Vagina (tissue), 2 donors: ENCODE measurements at places on chromosomes 12 and 14.

- peaks cover 4% of the 10 kb centered on the region for H3K36me3 ChIP-seq
- H3K4me3 ChIP-seq: no peak overlapping the region
- no peak for DNase-seq
- H3K4me1 ChIP-seq: no peaks in the 10 kb centered on the region
- no peaks in the 10 kb centered on the region for H3K27me3 ChIP-seq
Observed at GRCh38 chr14:72948481-72949138, 22.3 kb downstream of the DCAF4 start.

DNA sequence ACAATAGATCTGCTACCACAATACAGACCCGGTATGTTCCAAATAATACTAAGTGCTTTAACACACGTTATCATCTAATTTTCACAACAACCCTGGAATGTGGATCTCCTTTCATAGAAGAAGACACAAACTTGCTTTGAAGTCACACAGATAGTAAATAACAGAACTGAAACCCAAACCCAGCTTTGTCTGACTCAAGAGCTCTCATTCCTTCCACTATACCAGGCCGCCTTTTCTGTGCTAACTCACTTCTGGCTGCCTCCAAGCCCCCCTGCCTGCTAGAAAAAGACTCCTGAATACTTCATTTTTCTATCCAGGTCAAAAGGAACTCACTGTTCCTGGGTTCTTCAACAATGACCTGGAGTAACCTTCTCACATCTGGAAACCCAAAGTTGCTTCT lies 37.8 kb downstream of the PRPF40B start:
- H3K27ac ChIP-seq: no peak overlapping the region
- no peak for DNase-seq
- no peak overlapping the region for H3K4me3 ChIP-seq
- H3K27me3 ChIP-seq: no peaks in the 10 kb centered on the region

GRCh38 chr14:51317373-51317772 lies 77.3 kb downstream of the TMX1 start:
- H3K4me1 ChIP-seq: peaks cover 12% of the 10 kb centered on the region
- no peak overlapping the region for H3K4me3 ChIP-seq
- no peaks in the 10 kb centered on the region for H3K36me3 ChIP-seq
- no peaks in the 10 kb centered on the region for H3K27me3 ChIP-seq

- no peak overlapping the region for H3K27ac ChIP-seq
- H3K4me3 ChIP-seq: no peak overlapping the region
- no peak for DNase-seq
- H3K4me1 ChIP-seq: no peaks in the 10 kb centered on the region
- no peaks in the 10 kb centered on the region for H3K36me3 ChIP-seq
- H3K27me3 ChIP-seq: no peaks in the 10 kb centered on the region
Observed at GRCh38 chr12:93484315-93484981, 17.1 kb downstream of the MRPL42 start.

GRCh38 chr12:112275207-112275606 lies 107.0 kb downstream of the HECTD4 start:
- H3K36me3 ChIP-seq: peaks cover 22% of the 10 kb centered on the region
- no peak for DNase-seq
- no peak overlapping the region for H3K27ac ChIP-seq
- no peaks in the 10 kb centered on the region for H3K4me1 ChIP-seq

GRCh38 chr14:83828406-83828805 lies 1701.5 kb upstream of the FLRT2 start:
- H3K27me3 ChIP-seq: no peaks in the 10 kb centered on the region
- no peak for DNase-seq
- H3K4me1 ChIP-seq: no peaks in the 10 kb centered on the region
- H3K4me3 ChIP-seq: no peak overlapping the region

DNA sequence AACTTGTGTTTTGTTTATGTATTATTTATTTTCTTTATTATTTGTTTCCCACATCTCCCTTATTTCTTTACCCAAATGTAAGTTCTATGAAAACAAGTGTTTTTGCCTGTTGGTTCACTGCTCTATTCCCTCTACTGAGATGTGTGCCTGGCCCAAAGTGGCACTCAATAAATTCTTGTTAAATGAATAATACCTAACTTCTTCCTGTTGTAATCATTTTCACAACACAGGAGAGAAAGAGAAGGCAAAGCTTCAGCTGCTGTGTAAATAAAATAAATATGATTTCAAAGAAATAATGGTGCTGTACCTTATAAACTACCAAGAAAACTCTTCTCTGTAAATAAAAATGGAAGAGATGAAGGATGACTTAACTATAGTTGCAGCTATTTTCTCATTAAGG lies 116.2 kb downstream of the TRHDE start:
- no peak for DNase-seq
- no peak overlapping the region for H3K27ac ChIP-seq
- H3K36me3 ChIP-seq: no peaks in the 10 kb centered on the region
- no peaks in the 10 kb centered on the region for H3K4me1 ChIP-seq
- no peak overlapping the region for H3K4me3 ChIP-seq

DNA sequence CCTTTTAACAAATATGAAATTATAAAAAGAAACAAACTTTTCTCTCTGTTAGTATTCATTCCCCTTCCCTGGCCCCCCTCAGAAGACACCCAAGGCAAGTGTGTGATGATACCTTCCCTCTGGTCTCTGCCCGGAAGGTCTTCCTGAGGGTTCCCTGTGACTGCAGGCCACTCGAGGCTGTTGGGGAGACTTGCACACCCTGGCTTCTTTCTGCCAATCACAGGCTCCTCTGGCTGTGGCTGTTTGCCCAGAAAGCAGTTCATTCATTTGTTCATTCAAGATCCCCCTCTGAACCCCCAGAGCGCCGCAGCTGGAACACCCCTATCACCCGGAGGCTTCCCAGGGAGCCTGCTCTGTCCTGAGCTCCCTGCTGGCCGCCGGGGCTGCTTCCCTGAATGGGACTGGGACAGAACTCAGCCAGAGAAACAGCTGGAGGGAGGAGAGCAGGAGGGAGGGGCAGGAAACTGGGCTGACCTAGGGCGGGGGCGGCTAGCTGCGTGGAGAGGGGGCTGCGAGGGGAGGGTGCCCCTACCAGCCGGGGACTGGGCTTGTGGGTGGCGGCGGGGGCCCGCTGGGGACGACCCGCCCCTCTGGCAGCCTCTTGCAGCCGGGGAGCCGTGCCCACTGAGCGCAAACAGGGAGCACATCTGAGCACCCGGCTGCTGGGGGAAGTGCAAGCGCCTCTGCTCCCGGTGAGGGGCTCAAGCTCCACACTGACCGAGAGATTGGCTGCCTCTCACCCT lies at the start of gene CMKLR1:
TSS of gene CMKLR1 (minus strand) at position 397 of the 743 bp plus-strand sequence. CDS start 45,720 bp downstream, outside the sequence.
- no peaks in the 10 kb centered on the region for H3K36me3 ChIP-seq
- H3K4me3 ChIP-seq: peak within 1 kb of the TSS; percentile 26
- H3K27me3 ChIP-seq: no peaks in the 10 kb centered on the region
- H3K27ac ChIP-seq: peak within 1 kb of the TSS; percentile 13

GRCh38 chr12:57127101-57127725 lies 1.1 kb upstream of the LRP1 start:
- H3K27me3 ChIP-seq: no peaks in the 10 kb centered on the region
- H3K27ac ChIP-seq: peak overlapping the region; percentile 99
- DNase-seq: no peak
- H3K4me1 ChIP-seq: peaks cover 47% of the 10 kb centered on the region
- peak overlapping the region; percentile 90 for H3K4me3 ChIP-seq
- no peaks in the 10 kb centered on the region for H3K36me3 ChIP-seq

GRCh38 chr12:132071040-132071810 lies 72.9 kb downstream of the DDX51 start:
- no peak overlapping the region for H3K27ac ChIP-seq
- H3K4me3 ChIP-seq: no peak overlapping the region
- no peaks in the 10 kb centered on the region for H3K27me3 ChIP-seq
- H3K4me1 ChIP-seq: no peaks in the 10 kb centered on the region

DNA sequence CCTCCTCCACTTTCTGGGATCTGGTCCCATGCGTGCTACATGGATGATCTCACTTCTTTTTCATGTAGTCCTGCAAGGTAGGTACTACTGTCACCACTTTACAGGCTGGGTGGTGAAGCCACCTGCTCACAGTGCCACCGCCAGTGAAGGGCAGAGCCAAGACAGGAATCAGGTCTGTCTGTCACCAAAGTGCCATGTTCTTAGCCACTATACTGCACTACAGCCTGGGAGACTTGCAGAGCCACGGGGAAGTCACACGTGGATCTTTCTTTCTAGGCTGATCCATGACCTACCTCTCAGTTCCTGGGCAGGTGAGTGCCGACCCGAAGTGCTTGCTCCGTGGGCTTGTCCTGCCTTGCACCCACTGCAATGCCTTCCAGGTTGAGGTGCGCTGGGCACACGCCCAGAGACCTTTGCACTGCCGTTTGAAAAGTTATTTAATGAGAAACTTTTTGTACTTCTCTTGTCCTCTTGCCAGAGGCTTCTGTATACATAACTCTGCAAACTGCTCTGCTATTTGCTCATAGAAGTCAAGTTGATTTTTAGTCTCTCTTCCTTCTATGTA lies 19.7 kb upstream of the CLMN start:
- H3K4me1 ChIP-seq: no peaks in the 10 kb centered on the region
- H3K36me3 ChIP-seq: no peaks in the 10 kb centered on the region
- no peak overlapping the region for H3K4me3 ChIP-seq
- H3K27me3 ChIP-seq: no peaks in the 10 kb centered on the region
- no peak overlapping the region for H3K27ac ChIP-seq
- DNase-seq: no peak

DNA sequence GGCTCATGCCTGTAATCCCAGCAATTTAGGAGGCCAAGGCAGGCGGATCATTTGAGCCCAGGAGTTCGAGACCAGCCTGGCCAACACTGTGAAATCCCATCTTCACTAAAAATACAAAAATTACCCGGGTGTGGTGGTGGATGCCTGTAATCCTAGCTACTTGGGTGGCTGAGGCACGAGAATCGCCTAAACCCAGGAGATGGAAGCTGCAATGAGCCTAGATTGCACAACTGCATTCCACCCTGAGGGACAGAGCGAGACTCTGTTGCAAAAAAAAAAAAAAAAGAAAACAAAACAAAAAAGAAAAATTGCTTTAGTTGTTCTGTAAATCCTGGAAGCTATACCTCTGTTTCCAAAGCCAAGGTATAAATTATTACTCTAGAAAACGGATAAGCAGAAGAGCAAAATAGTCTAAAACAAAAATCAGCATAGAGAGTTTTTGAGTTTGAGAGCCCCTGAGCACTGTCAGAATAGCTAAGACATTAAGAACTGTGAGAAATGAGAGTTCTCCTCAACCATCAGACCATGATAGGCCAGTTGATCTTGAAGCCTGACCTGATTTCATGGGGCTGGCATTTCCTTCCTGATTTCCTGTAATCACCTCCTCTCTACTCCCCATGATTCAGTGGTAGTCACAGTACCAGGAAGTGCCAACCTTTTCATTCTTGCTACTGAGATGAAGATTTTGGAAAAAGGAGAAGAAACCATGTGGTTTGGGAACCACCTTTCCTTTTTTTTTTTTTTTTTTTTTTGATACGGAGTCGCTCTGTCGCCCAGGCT lies 31.7 kb downstream of the ATP2A2 start:
- H3K27ac ChIP-seq: peak overlapping the region; percentile 36
- peaks cover 57% of the 10 kb centered on the region for H3K4me1 ChIP-seq
- DNase-seq: no peak
- no peak overlapping the region for H3K4me3 ChIP-seq
- no peaks in the 10 kb centered on the region for H3K27me3 ChIP-seq

DNA sequence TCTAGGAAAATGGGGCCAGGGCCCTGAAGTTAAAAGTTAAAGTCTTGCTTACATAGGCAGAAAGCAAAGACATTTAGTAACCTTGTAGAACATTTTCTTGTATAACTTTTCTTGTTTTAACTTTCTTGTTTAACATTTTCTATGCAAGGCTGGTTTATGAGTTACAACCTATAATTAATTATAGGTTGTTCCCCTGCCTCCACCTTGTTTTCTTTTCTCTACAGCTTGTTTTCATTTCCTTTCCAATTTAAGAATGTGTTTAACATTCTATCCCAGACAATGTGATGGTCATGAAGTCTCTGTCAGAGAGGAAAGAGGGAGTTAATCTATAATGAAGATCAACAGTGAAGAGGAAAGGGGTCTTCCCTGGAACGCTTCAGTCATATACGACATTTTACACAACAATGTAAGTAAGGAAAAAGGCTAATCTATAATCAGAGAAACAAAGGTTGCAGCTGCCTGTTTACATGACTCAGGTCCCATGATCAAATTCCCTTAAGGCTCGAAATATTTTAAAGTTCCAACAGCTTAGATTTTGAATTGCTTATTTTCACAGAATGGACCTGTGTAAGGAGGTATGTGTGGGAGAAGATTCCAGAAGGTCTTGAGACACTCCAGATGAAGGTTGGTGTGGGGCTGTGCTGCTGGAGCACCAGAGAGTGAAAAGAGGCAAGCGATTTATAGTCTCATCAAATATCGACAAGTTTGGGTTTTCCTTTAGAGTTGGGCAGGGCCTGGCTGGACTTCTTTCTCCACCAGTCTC lies 34.2 kb upstream of the TCL1B start:
- no peaks in the 10 kb centered on the region for H3K27me3 ChIP-seq
- no peak overlapping the region for H3K4me3 ChIP-seq
- peaks cover 4% of the 10 kb centered on the region for H3K4me1 ChIP-seq
- no peaks in the 10 kb centered on the region for H3K36me3 ChIP-seq

GRCh38 chr12:12837025-12837812 lies 24.1 kb downstream of the DDX47 start:
- DNase-seq: no peak
- peaks cover 13% of the 10 kb centered on the region for H3K4me1 ChIP-seq
- H3K27me3 ChIP-seq: no peaks in the 10 kb centered on the region
- H3K4me3 ChIP-seq: no peak overlapping the region

GRCh38 chr12:132174839-132175490 lies 30.7 kb downstream of the NOC4L start:
- no peak overlapping the region for H3K4me3 ChIP-seq
- H3K4me1 ChIP-seq: no peaks in the 10 kb centered on the region
- DNase-seq: no peak
- no peaks in the 10 kb centered on the region for H3K36me3 ChIP-seq

DNA sequence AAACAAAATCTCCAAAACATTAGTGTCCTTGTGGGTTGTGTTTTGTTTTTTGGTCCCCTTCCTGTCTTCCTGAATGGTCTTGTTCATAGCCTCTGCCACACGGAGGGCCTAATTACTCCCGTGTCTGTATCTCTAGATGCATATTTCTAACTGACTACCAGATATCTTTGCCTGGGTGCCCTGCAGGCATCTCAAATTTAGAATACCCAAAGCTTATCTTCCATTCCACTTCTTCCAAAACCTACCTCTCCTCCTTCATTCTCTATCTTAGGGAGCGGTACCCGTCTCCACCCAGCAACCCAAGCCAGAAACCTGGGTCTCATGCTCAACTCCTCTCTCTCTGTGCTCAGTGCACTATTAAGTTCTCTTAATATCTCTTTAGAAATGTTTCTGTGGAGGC lies 10.9 kb upstream of the METAP2 start:
- H3K27ac ChIP-seq: no peak overlapping the region
- no peak for DNase-seq
- no peaks in the 10 kb centered on the region for H3K36me3 ChIP-seq
- H3K4me3 ChIP-seq: no peak overlapping the region
- no peaks in the 10 kb centered on the region for H3K27me3 ChIP-seq

GRCh38 chr12:109946505-109946904 lies 46.4 kb downstream of the TCHP start:
- H3K4me1 ChIP-seq: peaks cover 12% of the 10 kb centered on the region
- H3K27me3 ChIP-seq: no peaks in the 10 kb centered on the region
- H3K36me3 ChIP-seq: peaks cover 14% of the 10 kb centered on the region
- H3K4me3 ChIP-seq: no peak overlapping the region
- DNase-seq: no peak

- H3K27ac ChIP-seq: no peak overlapping the region
- H3K4me1 ChIP-seq: no peaks in the 10 kb centered on the region
Observed at GRCh38 chr12:56377310-56377988, 14.8 kb upstream of the APOF start.
